A673 (cell line): ENCODE measurements at places on chromosomes 4 and X.

DNA sequence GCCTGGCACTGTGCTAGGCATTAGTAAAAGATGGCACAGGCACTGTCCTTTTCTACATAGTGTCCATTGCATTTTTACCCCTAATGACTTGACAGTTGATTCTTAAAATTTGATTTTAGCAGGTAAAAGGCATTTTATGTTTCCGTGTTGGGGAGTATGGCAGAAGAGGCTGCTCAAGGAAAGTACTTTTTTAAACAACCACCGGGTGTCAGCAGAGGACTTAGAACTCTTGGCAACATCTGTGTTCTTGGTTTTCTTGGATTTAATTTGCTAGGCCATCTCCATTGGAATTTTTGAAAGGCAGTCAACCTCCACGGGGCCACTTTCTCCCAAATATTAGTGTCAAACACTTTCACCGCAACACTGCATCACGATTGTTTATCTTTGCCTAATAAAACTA is 102.9 kb downstream of the TSPAN7 start:
- H3K27ac ChIP-seq = no peak overlapping the region
- no peaks in the 10 kb centered on the region for H3K4me1 ChIP-seq
- H3K27me3 ChIP-seq = no peaks in the 10 kb centered on the region
- no peaks in the 10 kb centered on the region for H3K36me3 ChIP-seq
- no peak overlapping the region for H3K4me3 ChIP-seq

- H3K4me3 ChIP-seq = no peak overlapping the region
- H3K36me3 ChIP-seq = no peaks in the 10 kb centered on the region
- peaks cover 31% of the 10 kb centered on the region for H3K27me3 ChIP-seq
- no peak overlapping the region for H3K27ac ChIP-seq
Observed at GRCh38 chrX:131316260-131316659, 27.2 kb upstream of the IGSF1 start.

DNA sequence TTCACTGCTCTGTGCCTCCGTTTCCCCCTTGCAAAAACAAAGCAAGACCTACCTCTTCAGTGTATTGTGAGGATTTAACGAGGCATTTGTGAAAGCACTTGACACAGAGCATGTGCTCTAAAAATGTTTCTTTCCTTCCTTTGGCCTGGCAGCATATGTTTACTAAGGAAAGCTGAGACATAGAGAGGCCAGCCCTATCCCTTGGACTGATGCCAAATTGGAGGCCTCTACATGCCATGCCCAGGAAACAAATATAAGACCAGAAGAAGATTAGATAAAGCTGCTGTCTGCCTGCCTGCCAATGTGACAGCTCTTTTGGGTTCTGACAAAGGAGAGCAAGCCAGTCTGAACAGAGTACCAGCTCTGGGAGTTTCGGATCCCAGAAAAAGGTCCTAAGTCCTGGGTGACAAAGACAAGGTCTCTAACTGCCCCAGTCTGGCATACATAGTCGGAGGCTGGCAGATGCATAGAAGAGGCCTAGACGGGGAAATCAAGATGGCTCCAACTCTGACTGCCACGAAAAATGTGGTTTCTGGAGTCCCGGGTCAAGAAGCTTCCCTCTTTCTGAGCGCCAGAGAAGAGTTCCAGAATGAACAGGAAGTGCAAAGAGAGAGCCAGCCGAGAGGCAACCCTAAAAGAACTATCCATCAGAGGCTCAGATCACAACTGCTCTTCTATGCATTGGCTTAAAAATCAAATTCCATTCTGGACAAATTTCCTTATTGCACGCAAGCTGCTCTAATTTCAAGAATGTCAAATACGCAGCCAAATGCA is 25.8 kb downstream of the OTUD6A start:
- H3K27ac ChIP-seq = no peak overlapping the region
- H3K4me3 ChIP-seq = no peak overlapping the region
- H3K36me3 ChIP-seq = no peaks in the 10 kb centered on the region
- H3K4me1 ChIP-seq = no peaks in the 10 kb centered on the region

- H3K4me1 ChIP-seq = peaks cover 27% of the 10 kb centered on the region
- DNase-seq = no peak
- H3K27ac ChIP-seq = no peak overlapping the region
- H3K36me3 ChIP-seq = no peaks in the 10 kb centered on the region
- no peaks in the 10 kb centered on the region for H3K27me3 ChIP-seq
Observed at GRCh38 chrX:119682019-119682989, 10.7 kb downstream of the SEPTIN6 start.

GRCh38 chr4:4328840-4329239 is 38.8 kb downstream of the ZBTB49 start:
- H3K4me3 ChIP-seq = no peak overlapping the region
- no peaks in the 10 kb centered on the region for H3K27me3 ChIP-seq
- no peaks in the 10 kb centered on the region for H3K36me3 ChIP-seq
- DNase-seq = no peak
